ENCODE measurements at places on chromosomes 4 and X.
A peak's percentile ranks its signal among the peaks of the same experiment; 100 is the strongest.

GRCh38 chrX:119492463-119492862, 24.2 kb downstream of the SLC25A5 start:
- no peak for DNase-seq

DNA sequence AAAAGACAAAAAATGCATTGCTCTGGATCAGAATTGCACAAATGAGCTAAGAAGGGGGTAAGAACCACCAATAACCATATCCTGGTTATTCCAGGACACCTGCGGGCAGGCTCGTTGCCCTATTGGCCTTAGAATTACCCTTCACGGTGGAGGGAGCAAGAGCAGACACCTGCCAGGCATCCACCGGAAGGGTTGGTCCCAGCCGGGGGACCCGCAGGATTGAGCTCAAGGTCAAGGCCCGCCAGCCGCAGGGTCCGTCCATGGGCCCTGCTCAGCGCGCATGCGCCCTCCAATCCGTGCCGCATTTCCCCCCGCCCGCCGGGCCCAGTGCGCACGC, 575 bp downstream of the SLC25A6 start:
- no peak for DNase-seq

GRCh38 chr4:40199179-40199670, 2.4 kb downstream of the RHOH start:
- no peak for DNase-seq

DNA sequence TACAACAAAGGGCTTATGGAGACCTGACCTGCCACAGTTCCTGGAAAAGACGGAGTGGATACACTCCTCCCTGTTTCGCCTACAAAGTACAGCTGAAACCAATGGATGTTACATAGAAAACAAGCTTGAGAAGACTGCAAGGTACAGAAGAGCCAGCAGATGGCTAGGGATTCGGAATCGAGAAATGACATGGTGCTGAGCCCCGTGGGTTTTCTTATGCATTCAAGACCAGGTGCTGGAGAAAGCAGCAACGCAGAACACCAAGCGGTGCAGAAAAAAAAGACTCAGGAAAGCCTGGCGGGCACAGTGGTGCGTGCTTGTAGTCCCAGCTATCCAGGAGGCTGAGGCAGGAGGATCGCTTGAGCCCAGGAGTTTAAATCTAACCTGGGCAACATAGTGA, 13.8 kb downstream of the TIMM17B start:
- no peak for DNase-seq

- DNase-seq = no peak
These were observed 110.0 kb downstream of the HS6ST2 start for GRCh38 chrX:132848296-132848970.

DNA sequence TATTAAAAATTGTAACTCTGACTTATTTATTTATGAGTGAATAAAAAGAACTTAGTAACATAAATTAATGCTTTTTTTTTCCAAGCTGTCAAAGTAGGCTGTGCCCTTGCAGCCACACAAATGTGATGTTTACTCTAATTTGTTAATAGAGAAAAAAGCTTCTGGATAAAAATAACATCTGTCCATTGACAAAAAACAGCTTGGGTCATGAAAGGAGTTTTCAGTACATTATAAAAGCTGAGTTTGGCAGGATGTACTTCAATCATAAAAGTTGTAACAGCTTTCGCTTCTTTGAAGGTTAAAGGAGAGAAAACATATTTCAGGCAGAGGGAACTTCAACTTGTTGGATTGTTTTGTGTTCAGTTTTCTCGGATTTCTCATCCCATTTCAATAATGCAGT, 105.6 kb downstream of the SLC4A4 start:
- DNase-seq = no peak

- DNase-seq = no peak
These were observed 1085.6 kb upstream of the TENM3 start for GRCh38 chr4:181157647-181158046.

GRCh38 chr4:106690487-106690886, 321.9 kb upstream of the GIMD1 start:
- no peak for DNase-seq

DNA sequence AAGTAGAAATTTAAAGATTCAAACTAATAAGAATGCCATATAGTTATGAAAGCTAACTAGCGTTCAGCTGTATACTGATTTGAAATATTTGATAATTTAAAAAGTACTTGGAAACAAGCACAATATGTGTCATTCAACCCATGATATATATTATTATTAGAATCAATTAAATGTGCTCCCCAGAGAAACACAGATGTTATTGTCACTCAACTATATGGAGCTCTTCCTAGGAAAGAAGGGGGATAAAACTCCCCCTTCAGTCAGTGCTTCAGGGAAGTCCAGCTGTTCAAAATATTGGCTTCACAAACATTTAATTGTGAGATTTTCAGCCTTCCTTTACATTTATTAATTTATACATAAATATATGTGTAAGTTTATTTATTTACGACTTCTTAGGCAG, 135.9 kb downstream of the SLC4A4 start:
- DNase-seq = no peak

GRCh38 chr4:172850838-172851237, 317.8 kb upstream of the GALNT7 start:
- peak; percentile 14 for DNase-seq

DNA sequence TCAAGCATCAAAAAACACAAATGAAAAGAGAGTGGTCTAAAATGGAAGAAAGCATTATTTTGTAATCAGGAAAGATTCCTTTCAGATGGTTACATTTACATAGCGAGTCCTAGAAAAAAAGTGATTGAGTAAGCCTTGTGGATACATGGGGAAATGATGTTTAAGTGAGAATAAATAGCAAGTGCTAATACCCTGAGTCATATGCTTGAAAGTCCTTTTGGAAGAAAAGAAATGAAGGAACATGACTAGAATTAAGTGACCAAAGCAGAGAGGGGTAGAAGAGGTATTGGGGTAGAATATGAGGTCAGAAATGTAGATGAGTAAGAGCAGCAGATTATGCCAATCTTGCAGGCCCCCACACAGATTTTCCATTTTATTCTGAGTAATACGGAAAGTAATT, 814.8 kb upstream of the GRID2 start:
- no peak for DNase-seq

GRCh38 chr4:73725510-73725909, 14.9 kb upstream of the CXCL8 start:
- DNase-seq = no peak

DNA sequence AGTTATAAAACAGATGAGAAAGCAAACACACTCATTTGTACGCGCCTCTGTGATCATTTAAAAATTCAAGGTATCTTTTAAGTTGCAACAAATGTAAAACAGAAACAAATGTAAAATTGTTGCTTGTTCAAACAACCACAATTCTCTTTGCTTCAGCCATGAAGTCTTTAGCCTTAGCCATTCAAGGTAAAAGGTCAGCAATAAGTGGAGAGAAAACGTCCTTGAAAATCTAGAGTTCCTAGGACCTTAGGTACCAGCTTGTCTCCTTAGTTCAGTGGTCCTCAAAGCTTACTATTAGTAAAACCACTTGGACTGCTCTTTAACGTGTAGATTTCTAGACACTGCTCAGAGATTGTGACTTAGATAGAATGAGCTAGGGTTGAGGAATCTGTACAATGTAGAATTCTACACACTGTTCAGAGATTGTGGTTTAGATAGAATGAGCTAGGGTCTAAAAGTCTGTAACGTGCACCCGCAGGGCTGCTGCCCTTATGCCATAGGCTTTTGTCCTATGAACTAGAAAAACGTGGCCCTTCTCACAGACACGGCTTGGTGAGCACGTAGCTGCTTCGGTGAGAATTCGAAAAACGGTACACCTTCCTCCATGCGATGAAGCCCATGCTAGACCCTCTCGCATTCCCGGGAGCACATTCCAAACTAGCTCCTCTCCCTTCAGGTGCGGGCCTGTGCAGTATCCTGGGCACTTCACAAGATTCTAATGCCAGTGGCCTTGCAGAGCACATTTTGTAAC, 1.7 kb downstream of the PLAC8 start:
- DNase-seq = no peak

DNA sequence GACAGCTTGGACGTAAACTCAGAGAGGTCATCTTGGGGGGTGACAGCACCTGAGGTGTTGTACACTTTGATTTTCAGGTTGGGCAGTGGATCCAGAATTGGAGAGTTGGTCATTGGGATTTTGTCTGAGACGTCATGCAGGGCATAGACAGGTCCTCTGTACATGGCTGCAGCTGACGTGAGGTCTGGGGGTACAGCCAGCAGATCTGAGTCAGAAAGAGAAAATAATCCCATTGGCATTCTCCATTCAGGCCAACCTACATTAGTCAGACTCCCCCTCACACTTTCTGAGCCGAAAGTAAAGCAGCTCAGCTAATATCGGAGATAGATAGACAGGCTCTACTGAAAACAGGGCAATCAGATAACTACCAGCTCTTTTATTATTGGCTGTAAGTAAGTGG, 329.7 kb downstream of the UNC5C start:
- DNase-seq = no peak

DNA sequence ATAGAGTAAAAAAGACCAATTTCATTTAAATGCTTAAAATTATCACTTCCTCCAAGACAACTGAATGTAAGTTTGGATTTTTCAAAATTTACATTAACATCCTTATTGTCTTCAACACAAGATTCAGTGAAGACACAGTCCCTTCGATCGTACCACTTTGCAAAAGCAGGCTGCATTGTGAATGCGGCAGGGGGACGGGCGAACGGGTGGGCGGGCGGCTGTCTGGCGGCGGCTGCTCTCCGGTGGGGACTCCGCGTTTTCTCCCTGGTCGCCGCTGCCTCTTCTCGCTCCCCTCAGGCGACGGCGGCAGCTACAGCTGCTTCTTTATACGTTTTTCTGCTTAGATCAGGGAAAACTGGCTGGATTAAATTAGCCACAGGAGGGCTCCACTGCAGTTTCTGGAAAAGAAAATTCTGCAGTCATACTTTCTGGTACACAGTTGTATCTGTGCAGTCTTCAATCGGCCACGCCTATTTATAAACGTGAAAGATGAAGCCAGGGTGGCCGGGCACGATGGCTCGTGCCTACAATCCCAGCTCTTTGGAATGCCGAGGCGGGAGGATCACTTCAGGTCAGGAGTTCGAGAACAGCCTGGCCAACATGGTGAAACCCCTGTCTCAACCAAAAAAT, 33.9 kb upstream of the HPF1 start:
- DNase-seq = no peak

DNA sequence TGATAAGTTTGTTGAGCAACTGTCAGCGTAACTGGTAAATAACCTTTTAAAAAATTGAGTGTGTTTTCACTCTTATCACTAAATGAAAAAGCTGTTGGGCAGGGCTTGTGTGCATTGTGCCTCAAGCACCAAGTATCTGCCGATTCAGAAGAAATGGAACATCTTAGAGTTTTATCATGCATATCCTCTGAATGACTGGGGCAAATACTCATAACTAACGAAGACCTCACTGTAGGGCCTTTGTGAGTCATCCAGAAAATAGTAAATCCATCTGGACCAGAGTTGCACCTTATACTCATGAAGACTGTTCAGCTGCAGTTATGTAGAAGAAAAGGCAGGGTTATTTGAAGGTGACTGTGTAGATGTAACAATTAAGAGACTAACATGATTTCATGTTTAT, 222.1 kb downstream of the CAMK2D start:
- peak; percentile 56 for DNase-seq

DNA sequence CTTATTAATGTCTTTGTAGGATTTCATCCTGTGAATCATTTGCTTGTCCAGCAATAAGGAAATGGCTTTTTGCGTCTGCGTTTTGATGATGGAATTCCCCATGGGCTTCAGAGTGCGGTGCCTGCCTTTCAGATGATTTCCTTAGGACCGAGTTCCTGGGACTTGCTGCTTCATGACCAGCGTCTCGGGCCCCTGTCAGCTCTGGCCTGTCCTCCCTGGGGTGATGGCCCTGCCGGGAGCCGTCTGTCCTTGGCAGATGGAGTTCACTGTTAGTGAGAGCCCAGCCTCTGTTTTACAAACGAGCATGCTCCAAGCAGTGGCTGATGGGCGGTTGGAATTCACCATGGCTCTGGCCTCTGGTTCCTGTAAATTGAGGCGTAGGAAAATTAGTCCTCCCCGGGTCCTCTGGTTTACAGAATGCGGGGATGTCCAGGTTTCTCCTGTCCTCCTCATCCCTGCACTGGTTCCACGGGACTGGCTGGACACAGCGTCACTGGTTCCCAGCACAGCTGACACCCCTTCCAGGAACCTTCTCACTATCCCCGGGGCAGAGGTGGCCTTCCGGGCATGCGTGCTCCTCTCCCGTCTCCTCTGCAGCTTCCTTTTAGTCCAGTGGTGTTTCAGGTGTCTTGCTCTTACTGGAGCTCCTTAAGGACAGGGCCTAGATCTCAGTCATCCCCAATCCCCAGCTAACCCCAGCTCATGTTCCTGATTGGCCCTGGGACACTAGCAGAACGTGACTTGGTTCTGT, 34.9 kb downstream of the TBC1D14 start:
- no peak for DNase-seq

DNA sequence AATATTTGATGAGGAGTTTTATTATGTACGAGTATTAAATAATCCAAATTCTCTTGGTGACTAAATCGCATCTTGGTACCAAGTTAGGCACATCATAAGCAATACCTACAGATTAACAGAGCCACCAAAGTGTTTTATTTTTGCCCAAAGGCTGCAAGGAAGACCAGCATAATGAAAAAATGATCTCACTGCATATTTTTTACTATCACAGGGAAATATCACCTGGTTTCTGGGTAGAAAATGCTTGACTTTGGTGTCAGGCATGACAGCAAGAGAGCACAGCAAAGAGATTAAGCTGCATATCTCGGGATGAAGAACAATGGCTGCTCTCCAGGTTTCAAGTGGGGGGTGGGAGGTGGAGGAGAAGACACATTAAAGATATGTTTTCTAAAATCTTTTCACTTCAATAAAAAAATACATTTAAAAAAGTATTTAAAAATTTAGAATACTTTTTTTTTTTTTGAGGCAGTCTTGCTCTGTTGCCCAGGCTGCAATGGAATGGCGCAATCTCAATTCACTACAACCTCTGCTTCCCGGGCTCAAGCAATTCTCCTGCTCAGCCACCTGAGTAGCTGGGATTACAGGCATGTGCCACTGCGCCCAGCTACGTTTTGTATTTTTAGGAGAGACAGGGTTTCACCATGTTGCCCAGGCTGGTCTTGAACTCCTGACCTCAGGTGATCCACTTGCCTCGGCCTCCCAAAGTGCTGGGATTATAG, 86.1 kb downstream of the FRYL start:
- DNase-seq = no peak

GRCh38 chr4:88320224-88320779, 35.9 kb upstream of the PPM1K start:
- no peak for DNase-seq

Measured in GM04503 (cell line).